ENCODE measurements at places on chromosomes 16 and 17. TPM values are rescaled to one million over a fixed set of nuclear protein-coding genes. Genes with fewer than 3 reads are reported as not detected.

DNA sequence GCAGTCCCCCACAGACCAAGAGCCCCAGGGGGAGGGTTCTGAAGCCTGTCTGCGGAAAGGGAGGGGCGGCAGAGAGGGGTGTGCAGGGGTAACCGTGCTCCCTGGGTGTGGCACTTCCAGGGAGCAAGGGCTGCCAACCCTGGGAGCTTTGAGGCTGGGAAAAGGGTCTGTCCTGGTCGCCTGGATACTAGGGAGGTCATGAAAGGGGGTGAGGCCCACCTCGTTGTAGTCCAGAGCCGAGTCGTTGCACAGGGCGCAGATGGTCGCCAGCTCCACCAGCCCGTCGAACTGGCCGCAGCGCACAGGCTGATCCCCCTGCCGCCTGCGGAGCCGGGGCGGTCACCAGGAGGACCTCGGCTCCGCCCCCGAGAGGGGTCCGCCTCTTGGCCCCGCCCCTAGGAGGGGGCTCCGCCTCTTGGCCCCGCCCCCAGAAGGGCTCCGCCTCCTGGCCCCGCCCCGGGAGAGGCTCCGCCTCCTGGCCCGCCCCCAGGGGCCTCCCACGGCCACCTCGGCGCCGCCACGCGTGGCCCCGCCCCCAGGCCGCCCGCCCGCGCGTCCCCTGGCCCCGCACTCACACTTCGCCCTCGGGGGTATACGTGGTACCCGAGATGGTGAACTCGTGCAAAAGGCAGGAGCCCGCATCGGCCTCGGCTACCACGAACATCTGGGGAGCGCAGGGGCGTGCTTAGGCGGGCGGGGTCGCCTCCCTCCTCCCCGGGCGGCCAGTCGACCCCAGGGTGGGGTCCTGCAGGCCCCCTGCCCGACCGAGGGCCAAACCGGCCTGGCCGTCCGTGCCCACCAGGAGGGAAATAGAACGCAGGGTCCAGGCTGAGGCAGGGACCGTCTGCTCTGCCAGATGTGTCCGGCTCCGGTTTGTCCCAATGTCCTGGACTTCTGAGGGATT lies 19.5 kb downstream of the ATP2A3 start:
- DNase-seq: no peak

DNA sequence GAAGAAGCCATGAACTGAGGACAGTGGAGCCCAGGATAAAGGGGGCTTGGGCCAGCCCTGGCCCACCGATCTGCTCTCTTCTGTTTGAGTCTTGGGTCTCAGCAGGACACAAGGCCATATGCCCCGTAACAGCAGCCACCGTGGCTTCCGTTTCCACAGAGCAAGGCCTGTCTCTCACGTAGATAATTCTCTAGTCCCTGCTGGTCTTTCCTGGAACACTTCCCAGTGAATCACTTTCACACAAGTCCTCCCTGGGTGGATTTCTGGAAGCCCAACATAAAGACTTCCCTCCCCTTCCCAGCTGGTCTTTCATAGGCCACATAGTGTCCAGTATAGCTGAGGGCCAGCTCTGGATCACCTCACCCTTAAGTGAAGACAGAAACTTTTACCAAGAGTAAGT lies 19.9 kb upstream of the C16orf78 start:
- peak; percentile 12 for DNase-seq

DNA sequence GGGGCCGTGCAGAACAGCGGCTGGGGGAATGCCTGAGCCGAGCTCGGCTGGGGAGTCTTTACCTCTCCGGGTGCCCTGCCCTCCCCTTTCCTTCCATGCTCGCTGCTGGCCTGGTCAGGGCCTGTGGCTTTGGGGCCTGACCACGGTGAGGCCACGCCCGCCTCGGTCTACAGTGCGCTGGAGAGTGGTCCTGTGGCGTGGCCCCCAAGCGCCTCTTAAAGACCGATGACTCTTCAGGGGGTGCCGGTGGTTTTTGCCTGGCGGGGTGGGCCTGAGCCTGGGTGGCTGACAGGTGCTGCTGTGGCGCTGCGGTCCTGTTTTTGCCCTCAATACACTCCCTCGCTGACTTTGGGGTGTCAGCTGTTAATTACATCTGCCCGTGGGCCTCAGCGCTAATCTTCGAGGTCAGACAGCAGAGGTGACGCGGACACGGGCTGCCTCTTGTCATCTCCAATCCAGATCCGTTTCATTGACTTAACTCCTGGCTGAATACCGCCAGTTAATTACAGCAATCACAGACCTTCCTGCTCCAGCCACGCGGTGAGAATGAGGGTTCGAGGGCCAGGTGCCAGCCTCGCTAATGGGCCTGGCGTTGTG lies 29.7 kb downstream of the GSE1 start:
- DNase-seq: no peak

GRCh38 chr16:66044556-66044955 lies 321.9 kb upstream of the CDH5 start:
- no peak for DNase-seq

GRCh38 chr16:57527027-57527426 lies 9.3 kb downstream of the CCDC102A start:
- no peak for DNase-seq

GRCh38 chr16:65281586-65281985 lies 159.7 kb upstream of the CDH11 start:
- DNase-seq: no peak

The RSKR gene
- total RNA-seq: 2.2 TPM

The PRAC2 gene
- total RNA-seq: not detected

The CCDC154 gene
- total RNA-seq: not detected

The PHKG2 gene
- 39.6 TPM for total RNA-seq

Data from M059J (cell line).